ENCODE measurements at places on chromosomes 2 and 18. TPM values are rescaled to one million over a fixed set of nuclear protein-coding genes. Genes with fewer than 3 reads are reported as not detected.

ANKRD30BL gene
- total RNA-seq, result not detected

CHN1 gene
- 61.4 TPM for total RNA-seq

CPO gene
- not detected for total RNA-seq

SDC1 gene
- total RNA-seq, result 26.1 TPM

DSC1 gene
- total RNA-seq, result not detected

INHBB gene
- not detected for total RNA-seq

COLEC11 gene
- total RNA-seq, result not detected

CCDC121 gene
- 1.2 TPM for total RNA-seq

RND3 gene
- total RNA-seq, result 136 TPM

CRACDL gene
- total RNA-seq, result not detected

C2orf76 gene
- total RNA-seq, result 4.3 TPM

CASP10 gene
- 2.9 TPM for total RNA-seq

KCNIP3 gene
- total RNA-seq, result 4.6 TPM

RESP18 gene
- total RNA-seq, result not detected

STARD6 gene
- 0.35 TPM for total RNA-seq

COL6A3 gene
- total RNA-seq, result 1,153 TPM

SNTG2 gene
- not detected for total RNA-seq

GMPPA gene
- total RNA-seq, result 110 TPM

ELOA2 gene
- not detected for total RNA-seq

SPP2 gene
- total RNA-seq, result not detected

D2HGDH gene
- total RNA-seq, result 17.0 TPM

C1QL2 gene
- total RNA-seq, result not detected

ASTL gene
- total RNA-seq, result not detected

SPATA3 gene
- total RNA-seq, result not detected

EN1 gene
- total RNA-seq, result not detected
